ENCODE measurements at places on chromosomes 4 and X. TPM values are rescaled to one million over a fixed set of nuclear protein-coding genes. Genes with fewer than 3 reads are reported as not detected.

Gene FAM9B
- not detected for total RNA-seq

Gene HPSE
- total RNA-seq, result 23.8 TPM

Gene FOXR2
- not detected for total RNA-seq

Gene FGFR3
- 57.4 TPM for total RNA-seq

Gene PPP4R3C
- total RNA-seq, result not detected

Gene PDGFRA
- total RNA-seq, result 45.2 TPM

Gene WDR17
- 1.1 TPM for total RNA-seq

Gene NPY5R
- total RNA-seq, result 0.70 TPM

Gene TRIM61
- not detected for total RNA-seq

Gene CDX4
- not detected for total RNA-seq

Gene SUPT20HL1
- total RNA-seq, result not detected

Gene FAM236C
- not detected for total RNA-seq

Gene MAGEA1
- not detected for total RNA-seq

Gene TBC1D19
- 2.9 TPM for total RNA-seq

Gene CT45A3
- total RNA-seq, result not detected

Gene SLC7A11
- 1.9 TPM for total RNA-seq

Gene GPRIN3
- total RNA-seq, result 21.1 TPM

Gene RBM46
- total RNA-seq, result not detected

Gene RNF150
- total RNA-seq, result 9.9 TPM

Gene GABRB1
- total RNA-seq, result 0.36 TPM

Gene COX7B
- total RNA-seq, result 539 TPM

Gene DNAAF6
- total RNA-seq, result not detected

Gene NOX1
- 94.9 TPM for total RNA-seq

Gene DDX53
- total RNA-seq, result not detected

Gene ARX
- total RNA-seq, result 1.1 TPM

Gene GPC3
- total RNA-seq, result 2.6 TPM

Gene FOXP3
- total RNA-seq, result not detected

Gene EXOC1L
- not detected for total RNA-seq

Gene CLDN34
- 0.89 TPM for total RNA-seq

Gene TEX13B
- total RNA-seq, result not detected

Gene TLR7
- total RNA-seq, result 2.0 TPM

Gene GTPBP6
- 56.9 TPM for total RNA-seq

Gene SLC9A6
- total RNA-seq, result 17.3 TPM

Gene ASB12
- total RNA-seq, result 0.34 TPM

Gene MAGEA2
- not detected for total RNA-seq

Gene KCTD8
- total RNA-seq, result 0.22 TPM

Gene IBSP
- not detected for total RNA-seq

Gene NWD2
- total RNA-seq, result 0.34 TPM

Gene SPANXN3
- total RNA-seq, result not detected

Gene DTHD1
- total RNA-seq, result 0.18 TPM

Gene C4orf50
- total RNA-seq, result not detected

Gene TRAPPC2
- 21.7 TPM for total RNA-seq

Gene INTU
- 3.8 TPM for total RNA-seq

All from left colon (tissue), 2 donors.